ENCODE measurements at places on chromosomes 11 and 22.

- DNase-seq, result no peak
These were observed 81.4 kb downstream of the CDKN1C start for GRCh38 chr11:2804189-2804588.

GRCh38 chr22:21760640-21761039, 25.0 kb upstream of the YPEL1 start:
- no peak for DNase-seq

- DNase-seq, result no peak
These were observed 44.7 kb downstream of the CACNG2 start for GRCh38 chr22:36658900-36659299.

DNA sequence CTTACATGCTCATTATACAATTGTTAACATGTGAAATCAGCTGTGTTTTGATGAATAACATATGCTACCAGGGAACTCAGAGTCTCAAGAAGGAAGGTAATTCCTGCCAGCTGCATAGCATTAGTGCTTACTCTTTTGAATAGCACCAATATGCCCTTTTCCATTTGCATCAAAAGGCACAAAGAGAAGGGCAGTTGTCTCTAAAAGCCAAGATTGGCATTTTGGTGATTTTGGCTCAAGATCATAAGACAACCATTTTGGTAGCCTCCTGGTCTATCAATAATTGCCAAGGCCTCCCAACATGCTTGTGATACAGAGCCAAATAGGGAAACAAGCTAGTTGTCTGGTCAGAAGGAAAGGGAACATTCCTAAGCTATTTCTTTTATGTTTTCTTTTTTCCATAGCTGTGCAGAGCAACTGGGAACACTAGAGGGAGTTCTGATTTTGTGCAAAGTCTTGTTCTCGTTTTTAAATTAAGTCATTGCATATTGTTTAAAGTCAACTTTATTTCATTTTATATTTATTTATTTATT, 416.7 kb upstream of the CHORDC1 start:
- DNase-seq, result no peak

GRCh38 chr11:33307984-33308383, 50.8 kb downstream of the HIPK3 start:
- DNase-seq, result no peak

GRCh38 chr11:123729602-123730001, 11.9 kb downstream of the ZNF202 start:
- no peak for DNase-seq

GRCh38 chr11:59556115-59556916, 45.0 kb downstream of the OR4D9 start:
- peak; percentile 31 for DNase-seq

- no peak for DNase-seq
These were observed 154.9 kb downstream of the TEAD1 start for GRCh38 chr11:12829131-12829530.

DNA sequence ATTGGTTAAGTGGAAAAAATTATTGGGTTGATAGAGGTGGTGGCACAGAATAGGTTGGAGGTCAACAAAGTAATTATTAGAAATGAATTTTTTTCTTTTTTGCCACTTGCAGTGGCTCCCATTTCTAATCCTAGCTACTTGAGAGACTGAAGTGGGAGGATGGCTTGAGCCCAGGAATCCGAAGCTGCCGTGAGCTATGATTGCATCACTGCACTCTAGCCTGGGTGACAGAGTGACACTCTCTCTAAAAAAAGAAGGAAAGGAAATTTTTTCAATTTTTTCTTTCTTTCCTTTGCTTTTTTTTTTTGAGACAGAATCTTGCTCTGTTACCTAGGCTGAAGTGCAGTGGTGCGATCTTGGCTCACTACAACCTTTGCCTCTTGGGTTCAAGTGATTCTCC, 2.2 kb upstream of the BCO2 start:
- no peak for DNase-seq

DNA sequence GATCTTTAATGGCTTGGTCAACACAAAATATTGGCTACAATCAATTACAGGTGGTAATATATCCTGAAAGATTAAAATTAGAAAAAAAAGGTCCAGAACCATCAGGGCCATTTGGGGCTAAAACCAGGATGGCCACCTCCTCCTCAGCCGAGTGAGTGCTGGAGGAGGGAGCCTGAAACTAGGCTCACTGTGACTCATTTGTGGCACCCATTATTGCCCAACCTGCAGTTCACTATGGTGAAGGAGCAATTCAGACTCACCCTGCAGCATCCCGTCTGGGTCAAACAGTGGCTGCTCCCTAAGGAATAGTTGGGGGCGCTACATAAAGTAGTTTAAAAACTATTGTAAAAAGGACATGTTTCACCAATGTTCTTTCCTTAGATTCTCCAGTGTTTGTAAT, 60.7 kb downstream of the GLYATL1 start:
- no peak for DNase-seq

DNA sequence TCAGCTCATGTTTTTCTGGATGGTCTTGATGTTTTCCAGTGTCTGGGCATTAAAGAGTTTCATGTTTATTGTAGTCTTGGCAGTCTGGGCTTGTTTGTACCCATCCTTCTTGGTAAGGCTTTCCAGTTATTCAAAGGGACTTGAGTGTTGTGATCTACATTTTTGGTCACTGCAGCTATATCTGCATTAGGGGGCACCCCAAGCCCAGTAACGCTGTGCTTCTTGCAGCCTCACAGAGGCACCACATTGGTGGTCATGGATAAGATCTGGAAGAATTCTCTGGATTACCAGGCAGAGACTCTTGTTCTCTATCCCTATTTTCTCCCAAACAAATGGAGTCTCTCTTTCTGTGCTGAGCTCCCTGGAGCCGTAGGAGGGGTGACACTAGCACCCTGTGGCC, 451.5 kb upstream of the FAT3 start:
- DNase-seq, result peak; percentile 12

DNA sequence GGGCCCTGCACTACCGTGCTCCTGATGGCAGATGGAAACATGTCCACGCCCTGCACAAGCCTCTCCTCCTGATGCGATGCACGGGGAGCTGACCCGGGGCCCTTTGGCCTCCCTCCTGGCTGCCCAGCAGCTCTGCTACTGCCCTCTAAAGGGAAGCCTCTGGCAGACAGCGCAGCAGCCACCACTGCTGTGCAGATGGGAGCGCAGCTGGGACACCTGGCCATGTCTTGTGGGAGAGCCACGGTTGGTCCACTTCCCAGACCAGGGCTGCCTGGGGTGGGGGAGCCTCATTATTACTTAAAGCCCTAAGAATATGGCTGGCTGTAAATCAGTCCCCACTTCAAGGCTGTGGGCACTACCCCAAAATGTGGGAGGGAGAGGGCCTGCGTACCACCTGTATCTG, 38.3 kb downstream of the TBX1 start:
- DNase-seq, result no peak

GRCh38 chr11:17560281-17561110, 13.4 kb downstream of the OTOG start:
- no peak for DNase-seq

DNA sequence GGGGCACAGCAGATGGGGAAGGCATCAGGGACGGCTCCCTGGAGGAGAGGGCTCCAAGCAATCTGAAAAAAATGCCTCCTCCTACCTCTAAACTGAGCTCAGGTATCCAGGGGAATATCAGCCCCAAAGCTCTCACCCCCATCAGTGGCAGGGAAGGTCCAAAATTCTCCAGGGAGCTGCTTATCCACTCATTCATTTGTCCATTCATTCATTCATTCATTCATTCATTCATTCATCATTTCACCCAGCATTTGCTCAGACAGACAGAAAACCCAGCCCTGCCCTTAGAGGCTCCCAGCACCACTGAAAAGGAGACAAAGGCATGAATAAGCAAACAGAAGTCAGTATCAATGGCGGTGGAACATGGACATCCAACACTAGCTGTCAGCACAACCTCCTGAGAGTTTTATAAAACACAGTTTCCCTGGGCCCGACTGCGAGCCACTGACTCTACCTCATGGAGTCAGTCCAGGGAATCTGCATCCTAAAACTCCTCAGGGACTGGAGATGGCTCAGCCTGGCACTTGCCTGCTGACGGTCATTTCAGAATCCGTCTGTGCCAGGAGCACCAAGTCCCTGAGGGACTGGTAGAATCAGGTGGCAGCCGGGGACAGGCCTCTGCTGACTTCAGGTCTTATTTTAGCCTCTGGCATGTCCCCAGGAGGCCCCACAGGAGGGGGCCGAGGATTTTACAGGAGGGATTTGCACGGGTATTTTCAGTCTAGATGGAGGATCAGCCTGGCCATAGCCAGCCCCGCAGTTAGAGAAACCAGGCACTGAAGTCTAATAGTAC, 164.6 kb downstream of the MN1 start:
- no peak for DNase-seq

DNA sequence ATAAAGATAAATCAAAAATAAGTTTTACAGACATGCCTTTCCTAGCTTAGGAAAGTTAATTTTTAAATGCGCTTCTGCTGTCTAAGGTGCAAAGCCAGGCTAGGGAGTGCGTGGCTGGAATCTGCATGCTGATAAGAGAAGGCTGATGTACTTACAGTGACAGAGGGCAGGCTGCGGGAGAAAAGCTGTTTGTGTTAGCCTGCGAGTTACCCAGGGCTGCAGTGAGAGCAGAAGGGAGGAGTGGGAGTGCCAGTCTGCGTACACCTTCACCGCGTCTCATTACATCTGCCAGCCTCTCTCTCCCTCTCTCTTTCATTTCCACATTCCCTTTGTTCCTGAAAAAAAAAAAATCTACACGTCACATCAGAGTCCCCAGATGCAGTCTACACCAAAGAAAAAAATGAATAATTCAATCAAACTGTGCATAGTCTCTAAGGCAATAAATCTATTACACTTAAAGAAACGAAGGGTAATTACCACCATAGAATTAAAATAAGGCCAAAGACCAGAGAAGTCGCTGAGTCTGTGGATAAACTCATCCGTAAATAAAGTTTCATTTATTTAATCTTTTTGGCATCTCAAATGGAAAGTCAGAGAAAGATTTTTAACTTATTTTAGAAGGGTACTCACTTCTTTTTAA, 126.4 kb upstream of the C11orf58 start:
- DNase-seq, result peak; percentile 80

GRCh38 chr11:121383716-121384115, 68.4 kb upstream of the SORL1 start:
- no peak for DNase-seq

GRCh38 chr22:50307890-50308596, 597 bp upstream of the PLXNB2 start:
- DNase-seq, result no peak

DNA sequence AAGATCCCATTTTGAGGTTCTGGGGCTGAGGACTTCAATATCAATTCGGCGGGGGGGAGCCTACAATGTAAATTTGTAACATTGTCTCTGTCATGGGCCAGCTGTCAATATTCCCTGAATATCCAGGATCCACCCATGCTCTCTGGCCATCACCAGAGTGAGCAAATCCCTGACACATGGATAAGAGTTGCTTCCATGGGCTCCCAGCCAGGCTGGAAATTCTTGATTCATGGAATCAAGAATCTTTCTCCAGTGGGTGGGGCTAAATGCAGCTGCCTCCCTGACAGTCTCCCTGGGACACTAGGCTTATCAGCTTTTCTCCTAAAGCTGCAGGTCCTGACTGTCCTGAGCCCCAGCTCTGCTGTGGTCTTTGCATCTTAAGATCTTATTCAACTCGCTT, 86.9 kb upstream of the IGLL5 start:
- DNase-seq, result no peak

- no peak for DNase-seq
These were observed 40.1 kb upstream of the PPARA start for GRCh38 chr22:46110215-46110614.

GRCh38 chr11:33525789-33526188, 174.8 kb downstream of the C11orf91 start:
- DNase-seq, result no peak

GRCh38 chr11:102293873-102294601, 23.2 kb upstream of the BIRC3 start:
- no peak for DNase-seq

All from NCI-H1092 treated with DMSO at 0.1 percent for 48 hours (cell line).